ENCODE measurements at places on chromosomes 3 and 15. TPM values are rescaled to one million over a fixed set of nuclear protein-coding genes. Genes with fewer than 3 reads are reported as not detected.

SMCO1 gene
- 46.1 TPM for polyA plus RNA-seq

RPSA gene
- 619 TPM for polyA plus RNA-seq

GRCh38 chr3:152719264-152719663 lies 115.7 kb upstream of the P2RY1 start:
- no peak for DNase-seq

CHRFAM7A gene
- polyA plus RNA-seq, result 1.3 TPM

- DNase-seq, result no peak
These were observed 1398.6 kb upstream of the ALCAM start for GRCh38 chr3:103968131-103968530.

SKOR1 gene
- polyA plus RNA-seq, result 0.11 TPM

CLRN1 gene
- polyA plus RNA-seq, result not detected

DNA sequence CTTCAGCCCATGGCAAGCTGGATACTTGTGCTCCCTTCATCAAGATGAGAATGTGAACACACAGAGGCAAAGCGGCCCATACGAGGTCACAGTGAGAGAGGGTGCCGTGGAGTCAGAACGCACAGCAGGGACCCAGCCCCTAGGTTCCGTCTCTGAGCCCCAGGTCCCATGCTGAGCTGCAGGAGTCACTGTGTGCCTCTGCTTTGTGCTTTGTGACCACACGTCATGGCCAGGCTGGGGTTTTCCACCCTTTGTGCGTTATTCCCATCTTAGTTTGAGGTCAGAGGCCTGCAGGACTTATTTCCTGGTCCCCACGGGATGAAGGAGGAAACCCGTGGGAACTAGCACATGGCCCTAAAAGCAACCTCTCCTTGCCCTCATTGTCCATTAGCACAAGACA lies 140.3 kb downstream of the TJP1 start:
- DNase-seq, result no peak

DNA sequence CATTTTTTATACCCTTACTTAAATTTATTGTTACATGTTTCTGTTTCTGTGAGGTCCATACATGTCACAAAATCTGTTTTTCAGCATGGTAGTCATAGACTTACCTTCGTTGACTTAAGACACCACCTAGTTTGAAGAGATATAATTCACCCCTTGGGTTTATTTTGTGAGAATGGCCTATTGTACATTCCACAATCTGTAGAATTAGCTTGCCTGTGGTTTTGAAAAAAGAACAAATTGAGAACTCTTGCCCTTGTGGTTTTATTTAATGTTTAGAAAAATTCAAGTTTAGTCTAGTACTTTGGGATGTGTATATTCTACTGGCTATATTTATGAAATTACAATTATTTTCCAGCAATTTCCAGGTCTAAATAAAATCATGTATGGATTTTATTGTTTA lies 31.6 kb downstream of the FILIP1L start:
- no peak for DNase-seq

- peak; percentile 97 for DNase-seq
These were observed 76.0 kb upstream of the HACD2 start for GRCh38 chr3:123660900-123661299.

DNA sequence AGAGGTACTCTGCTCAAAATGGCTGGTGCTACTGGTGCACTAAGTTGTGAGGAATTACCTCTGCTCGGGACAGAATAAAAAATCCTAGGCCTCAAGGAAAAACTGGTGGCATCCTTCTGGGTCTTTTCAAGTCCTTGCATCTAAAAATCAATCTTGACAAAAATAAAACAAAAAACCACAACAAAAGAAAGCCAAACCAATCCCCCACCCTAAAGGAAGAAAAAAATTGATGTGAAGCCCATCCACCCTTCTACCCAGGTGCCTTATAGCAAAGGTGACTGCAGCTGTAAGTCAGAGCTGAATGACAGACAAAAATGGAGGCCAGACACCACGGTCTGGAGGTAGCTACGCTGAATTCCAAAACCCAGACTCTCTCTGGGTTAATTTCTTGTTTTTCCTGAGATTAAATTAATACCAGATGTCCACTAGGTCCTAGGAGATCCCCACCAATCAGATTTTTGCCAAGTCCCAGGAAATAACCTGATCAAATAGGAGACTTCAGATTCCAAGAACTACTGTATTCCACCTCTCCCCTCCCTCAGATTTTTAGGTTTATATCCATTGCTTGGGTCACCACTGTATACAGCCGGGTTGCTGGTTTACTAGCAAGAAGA lies 33.5 kb downstream of the ABCC5 start:
- DNase-seq, result no peak

SLC28A1 gene
- 0.32 TPM for polyA plus RNA-seq

DNA sequence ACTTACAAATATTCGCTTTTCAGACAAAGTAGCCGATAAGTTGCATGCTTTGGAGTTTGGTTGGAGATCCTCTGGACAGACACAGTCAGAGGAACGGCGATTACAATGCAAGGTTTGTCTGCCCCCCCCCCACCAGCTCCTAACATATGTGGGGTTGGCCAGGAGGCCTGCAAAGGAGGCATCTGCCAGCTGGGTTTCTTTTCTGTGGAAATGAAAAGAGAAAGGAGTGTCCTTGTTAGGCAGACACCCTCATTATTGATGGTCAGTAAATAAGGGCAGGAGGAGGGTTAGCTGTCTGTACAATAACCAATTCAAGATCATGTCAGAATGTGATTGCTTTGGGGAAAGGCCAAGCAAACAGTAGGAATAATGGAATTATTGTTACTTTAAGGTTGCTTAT lies 49.1 kb downstream of the TLNRD1 start:
- DNase-seq, result no peak

- DNase-seq, result no peak
These were observed 22.2 kb upstream of the CMTM8 start for GRCh38 chr3:32216172-32216783.

CCDC54 gene
- polyA plus RNA-seq, result not detected

- no peak for DNase-seq
These were observed 24.0 kb downstream of the STX19 start for GRCh38 chr3:94004301-94004910.

DNA sequence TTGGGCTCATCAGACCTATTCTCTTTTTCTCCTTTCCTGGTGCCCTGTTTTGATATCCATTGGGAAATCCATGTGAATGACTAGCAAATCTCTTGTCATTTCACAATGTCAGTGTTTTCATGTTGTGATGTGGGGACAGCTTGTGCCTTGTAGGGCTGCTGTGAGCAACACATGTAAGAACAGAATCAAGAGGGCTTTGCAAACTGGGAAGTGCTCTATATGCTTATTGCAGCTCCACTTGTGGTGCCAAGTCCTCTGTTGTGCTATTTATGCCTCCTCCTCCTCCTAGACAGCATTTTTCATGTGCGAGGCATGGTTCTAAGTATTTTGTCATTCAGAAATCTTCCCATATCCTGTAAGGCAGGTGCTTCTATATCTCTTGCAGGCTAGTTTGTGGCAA lies 56.4 kb downstream of the ZNF621 start:
- no peak for DNase-seq

DNA sequence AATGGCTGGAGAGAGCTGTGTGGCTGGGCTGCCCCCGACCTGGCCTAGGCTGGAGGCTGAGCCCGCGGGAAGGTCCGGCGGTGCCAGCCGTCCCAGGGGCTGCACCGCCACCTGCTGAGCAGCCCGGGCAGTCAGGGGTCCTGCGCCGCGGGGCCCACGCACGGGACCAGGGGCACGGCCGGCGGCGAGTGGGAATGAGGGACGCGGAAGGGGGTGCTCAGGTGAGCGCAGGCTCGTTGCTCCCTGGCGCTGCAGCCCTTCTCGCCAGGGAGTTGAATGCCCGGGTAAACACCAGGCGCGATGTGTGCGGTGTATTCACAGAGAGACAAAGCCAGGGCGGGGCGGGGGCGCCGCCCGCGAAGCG lies 666 bp upstream of the SEMA3F start:
- DNase-seq, result no peak

DNA sequence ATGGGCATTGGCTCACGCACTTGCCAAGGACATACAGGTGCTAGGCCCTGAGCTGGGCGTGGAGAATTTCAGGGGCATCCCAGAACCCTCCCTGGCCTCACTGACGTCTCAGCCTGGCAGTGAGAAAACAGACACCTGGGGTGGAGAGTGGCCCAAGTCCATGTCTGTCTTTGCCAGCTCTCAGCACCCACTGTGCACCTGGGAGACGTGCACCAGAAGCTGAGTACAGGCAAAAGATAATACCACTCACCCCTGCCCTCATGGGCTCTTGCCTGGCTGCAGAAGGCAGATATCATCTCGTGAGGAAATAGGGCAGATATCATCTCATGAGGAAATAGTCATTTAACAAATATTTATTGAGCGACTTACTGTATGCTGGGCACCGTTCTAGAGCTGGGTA lies 8.0 kb downstream of the LOXL1 start:
- peak; percentile 4 for DNase-seq

GOLGA8S gene
- polyA plus RNA-seq, result 0.36 TPM

DNA sequence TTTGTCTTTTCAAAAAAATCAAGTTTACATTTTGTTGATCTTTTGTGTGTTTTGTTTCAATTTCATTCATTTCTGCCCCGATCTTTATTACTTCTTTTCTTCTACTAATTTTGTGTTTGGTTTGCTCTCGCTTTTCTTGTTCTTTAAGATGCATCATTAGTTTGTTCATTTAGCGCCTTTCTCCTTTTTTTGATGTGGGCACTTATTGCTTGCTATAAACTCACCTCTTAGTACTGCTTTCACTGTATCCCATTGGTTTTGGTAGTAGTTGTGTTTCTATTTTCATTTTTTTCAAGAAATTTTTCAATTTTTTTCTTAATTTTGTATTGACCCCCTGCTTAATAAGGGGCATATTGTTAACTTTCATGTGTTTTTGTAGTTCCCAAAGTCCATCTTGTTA lies 34.4 kb downstream of the PRKCI start:
- no peak for DNase-seq

DNA sequence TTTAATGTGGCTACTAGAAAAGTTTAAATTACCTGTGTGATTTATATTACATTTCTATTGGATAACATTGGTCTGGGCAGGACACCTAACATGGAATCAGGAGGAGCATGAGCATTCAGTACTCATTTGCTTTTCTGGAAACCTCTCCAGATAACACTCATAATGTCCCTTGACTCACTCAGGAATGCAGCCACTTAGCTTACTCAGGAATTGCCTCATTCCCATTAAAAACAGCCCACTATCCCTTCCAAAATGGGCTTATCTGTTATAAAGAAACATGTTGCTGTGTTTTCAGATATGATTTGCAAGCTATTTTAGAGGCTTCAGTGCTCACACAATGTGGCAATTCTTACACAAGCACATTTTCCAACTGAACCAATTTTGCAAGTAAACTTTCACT lies 17.1 kb downstream of the GBE1 start:
- DNase-seq, result no peak

ALPK3 gene
- polyA plus RNA-seq, result 65.8 TPM

QTRT2 gene
- 3.4 TPM for polyA plus RNA-seq

DNA sequence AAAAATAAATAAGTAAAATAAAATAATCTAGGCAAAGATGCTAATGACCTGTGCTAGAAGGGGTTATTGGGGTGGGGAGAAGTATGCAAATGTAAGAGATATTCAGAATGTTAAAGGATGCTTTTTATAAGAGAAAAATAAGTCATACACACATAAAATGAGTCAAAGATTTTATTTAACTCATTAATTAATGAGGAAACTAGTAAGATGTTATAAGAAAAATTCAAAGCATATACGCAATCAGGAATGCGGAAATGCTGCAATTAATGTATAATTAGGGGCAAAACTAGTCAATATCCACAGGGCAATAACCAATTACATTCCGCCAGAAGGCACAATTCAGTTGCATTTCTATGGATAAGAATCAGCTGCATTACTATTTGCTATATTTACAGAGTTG lies 30.1 kb downstream of the MAP3K13 start:
- no peak for DNase-seq

DNAH1 gene
- 2.6 TPM for polyA plus RNA-seq

GRCh38 chr15:98684995-98685525 lies 36.7 kb downstream of the IGF1R start:
- DNase-seq, result no peak

GRCh38 chr3:105811518-105812193 lies 57.2 kb downstream of the CBLB start:
- DNase-seq, result no peak

- DNase-seq, result peak; percentile 86
These were observed 87.0 kb upstream of the ALDH1L1 start for GRCh38 chr3:126267169-126267975.

OR4F6 gene
- polyA plus RNA-seq, result not detected

VEPH1 gene
- 0.25 TPM for polyA plus RNA-seq

UCN2 gene
- 0.16 TPM for polyA plus RNA-seq

- DNase-seq, result no peak
These were observed 108.5 kb upstream of the EPHA6 start for GRCh38 chr3:96705895-96706294.

PRSS50 gene
- 0.14 TPM for polyA plus RNA-seq

GRCh38 chr3:156412600-156412999 lies 142.3 kb downstream of the SSR3 start:
- no peak for DNase-seq

DNA sequence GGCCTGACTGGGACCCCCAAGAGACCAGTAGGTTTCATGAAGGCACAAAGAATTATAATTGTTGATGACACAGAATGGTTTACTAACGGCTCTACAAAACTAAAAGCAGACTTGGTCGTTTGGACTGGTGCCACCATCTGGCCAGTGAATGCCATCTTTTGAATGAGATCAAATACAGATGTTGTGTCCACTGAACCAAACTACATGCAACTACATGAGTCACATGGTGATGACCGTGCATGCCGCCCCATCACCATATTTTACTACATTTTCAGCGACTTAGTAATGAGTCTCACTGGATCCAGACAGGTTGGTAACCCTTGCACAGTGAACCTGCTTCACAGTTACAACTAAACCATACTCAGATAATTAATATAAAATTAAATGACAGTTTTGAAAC lies 803.3 kb downstream of the DIPK2A start:
- DNase-seq, result no peak

GRCh38 chr3:126557761-126558160 lies 971 bp downstream of the C3orf22 start:
- no peak for DNase-seq

SI gene
- polyA plus RNA-seq, result not detected

DNA sequence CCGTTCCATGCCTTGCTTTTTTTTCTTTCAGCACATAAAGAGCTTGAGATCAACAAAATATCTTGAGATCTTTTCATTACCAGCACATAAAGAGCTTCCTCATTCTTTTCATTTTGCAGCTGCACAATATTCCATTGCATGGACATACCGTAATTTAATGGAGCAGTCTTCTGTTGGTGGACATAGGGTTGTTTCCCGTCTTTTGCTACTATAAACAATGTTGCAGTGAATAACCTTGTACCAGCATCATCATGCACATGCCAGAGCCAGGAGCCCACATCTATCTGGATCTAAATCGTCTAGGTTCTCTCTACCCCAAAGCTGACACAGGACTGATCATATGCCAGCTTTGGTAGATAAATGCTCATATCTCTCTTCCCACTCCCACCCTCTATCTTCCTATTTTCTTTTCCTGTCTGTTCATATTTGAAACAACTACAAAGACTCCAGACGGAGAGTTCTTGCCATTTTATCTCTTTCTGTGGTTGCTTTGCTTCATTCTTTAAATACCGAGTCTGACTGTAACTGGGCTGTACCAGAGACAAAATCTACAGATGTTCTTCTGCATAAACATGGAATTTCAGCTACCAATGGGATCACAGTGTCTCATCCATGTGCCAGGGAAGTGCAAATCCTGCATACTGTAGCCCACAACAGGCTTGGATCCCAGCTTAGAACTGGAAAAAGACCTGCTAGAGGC lies 47.1 kb upstream of the AKAP13 start:
- DNase-seq, result no peak

Measured in right cardiac atrium (tissue), 5 donors.